ENCODE measurements at places on chromosomes 12 and 14.

DNA sequence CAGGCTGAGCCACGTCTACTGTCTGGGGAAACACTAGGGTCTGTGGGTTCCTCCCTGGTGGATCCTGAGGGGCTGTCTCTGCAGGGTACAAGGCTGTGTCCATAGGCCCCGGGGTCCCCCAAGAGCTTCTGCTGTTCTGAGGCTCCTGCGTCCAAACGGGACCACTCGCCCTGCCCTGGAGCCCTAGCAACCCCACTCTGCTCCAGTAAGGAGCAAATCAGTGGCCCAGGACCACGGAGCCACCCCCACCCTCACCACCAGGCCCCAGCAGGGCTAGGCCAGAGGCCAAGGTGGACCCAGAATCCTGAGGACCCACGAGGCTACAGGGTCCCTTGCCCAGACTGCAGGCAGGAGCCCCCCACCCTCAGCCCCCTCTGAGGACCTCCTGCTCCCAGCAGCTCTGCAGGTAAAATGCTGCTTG is 75.1 kb upstream of the GALNT9 start:
- no peak for DNase-seq

GRCh38 chr12:107254258-107254856 is 161.0 kb upstream of the CRY1 start:
- no peak for DNase-seq

GRCh38 chr14:42391146-42391834 is 784.6 kb downstream of the LRFN5 start:
- no peak for DNase-seq

- no peak for DNase-seq
Observed at GRCh38 chr12:76006028-76006925, 25.3 kb downstream of the PHLDA1 start.

- DNase-seq, result no peak
Observed at GRCh38 chr14:99983251-99984015, 81.8 kb upstream of the EVL start.

GRCh38 chr14:89349171-89350008 is 67.6 kb downstream of the FOXN3 start:
- peak; percentile 82 for DNase-seq

DNA sequence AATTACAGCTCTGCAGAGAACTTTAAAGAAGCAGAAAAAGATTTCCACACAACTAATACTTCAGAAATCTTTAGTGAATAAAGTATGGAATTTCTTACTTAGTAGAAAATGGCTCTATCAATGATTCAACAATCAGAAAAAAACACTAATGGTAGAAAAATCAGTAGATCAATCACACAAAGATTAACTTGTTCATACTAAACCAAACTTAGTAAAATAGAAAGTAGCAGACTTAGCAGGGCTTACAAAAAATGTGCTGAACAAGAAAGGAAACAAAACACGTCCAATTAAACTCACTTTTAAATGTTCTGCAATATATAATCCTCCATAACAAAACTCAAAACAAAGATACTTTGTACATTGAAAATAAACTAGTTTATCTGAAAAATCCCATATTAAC is 38.9 kb downstream of the CEP128 start:
- DNase-seq, result no peak

- no peak for DNase-seq
Observed at GRCh38 chr12:51229116-51229809, 9.4 kb upstream of the DAZAP2 start.

GRCh38 chr12:53102883-53103807 is at the start of gene SOAT2:
Gene SOAT2 (plus strand): TSS chr12:53103486. CDS start chr12:53103578, 92 bp downstream.
- DNase-seq, result no peak

DNA sequence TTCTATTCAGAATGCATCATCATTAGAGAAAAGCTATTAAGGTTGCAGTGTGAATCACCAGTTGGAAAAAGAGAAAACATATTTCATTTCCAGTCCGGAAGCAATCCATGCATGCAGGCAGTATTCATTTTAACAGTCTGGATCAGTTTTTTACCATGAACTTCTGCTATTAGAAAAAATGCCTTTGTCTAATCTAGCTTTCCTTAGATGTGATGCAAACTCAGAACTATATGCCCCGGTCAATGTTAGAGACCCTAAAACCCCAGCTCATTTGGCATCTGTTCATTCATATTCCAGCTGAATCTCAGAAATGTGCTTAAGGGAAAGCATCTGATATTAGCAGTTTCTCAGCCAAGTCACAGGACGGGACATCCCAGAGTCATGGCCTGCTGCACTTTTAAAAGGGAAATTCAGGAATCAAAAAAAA is 8.5 kb downstream of the IRAK3 start:
- no peak for DNase-seq

GRCh38 chr12:111767362-111768158 is 827 bp downstream of the ALDH2 start:
- no peak for DNase-seq

GRCh38 chr12:51326698-51327439 is 2.9 kb upstream of the BIN2 start:
- DNase-seq, result no peak

- no peak for DNase-seq
Observed at GRCh38 chr14:50932156-50932555, 12.1 kb downstream of the PYGL start.

DNA sequence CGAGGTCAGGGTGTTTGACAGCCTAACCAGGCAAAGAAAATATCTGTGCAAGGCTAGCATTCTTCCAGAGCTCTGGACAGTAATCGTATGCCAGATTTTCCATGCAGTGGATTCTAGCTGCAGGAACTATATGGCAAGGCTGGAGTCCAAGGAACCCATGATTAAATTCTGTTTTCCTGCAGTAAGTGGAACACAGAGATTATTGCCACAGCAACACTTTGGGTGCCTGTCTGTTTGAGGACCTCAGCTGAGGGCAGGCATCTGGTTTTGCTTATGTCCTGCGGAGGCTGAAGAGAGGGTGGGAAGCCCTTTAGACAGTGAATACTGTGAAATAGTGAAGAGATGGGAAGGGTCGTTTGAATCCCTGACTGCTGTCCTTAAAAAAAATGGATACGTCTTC is 104.4 kb downstream of the DAD1 start:
- no peak for DNase-seq

GRCh38 chr12:69388371-69388770 is 28.8 kb downstream of the YEATS4 start:
- no peak for DNase-seq

- DNase-seq, result no peak
Observed at GRCh38 chr12:76899522-76899921, 20.7 kb upstream of the CSRP2 start.

DNA sequence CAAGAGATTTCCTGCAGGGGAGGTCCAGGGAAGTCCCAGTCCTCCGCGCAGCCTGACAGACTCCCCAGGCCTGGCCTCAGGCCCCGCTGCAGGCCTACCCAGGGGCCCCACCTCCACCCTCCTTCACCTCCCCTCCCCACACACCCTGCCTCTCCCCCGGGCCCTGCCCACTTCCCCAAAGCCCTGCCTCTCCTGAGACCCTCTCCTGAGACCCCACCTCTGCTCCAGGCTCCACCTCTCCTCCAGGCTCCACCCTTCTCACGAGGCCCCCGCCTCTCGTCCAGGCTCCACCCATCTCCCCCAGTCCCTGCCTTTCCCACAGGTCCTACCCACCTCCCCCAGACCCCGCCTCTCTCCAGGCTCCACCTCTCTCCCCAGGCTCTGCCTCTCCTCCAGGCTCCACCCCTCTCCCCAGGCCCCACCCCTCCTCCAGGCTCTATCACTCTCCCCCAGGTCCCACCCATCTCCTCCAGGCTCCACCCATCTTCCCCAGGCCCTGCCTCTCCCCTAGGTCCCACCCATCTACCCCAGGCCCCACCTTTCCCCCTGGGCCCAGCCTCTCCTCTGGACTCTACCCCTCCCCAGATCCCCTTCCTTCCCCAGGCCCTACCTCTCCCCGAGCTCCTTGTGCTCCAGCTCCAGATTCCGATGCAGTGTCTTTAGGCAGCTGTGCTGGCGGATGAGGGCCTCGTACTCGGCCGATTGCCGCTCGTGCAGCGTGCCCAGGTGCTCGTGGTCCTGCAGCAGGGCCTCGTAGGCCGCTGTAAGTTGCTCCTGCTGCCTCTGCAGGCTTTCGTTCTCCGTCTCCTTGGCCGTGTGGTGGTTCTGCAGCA is 58.8 kb upstream of the GPR68 start:
- no peak for DNase-seq

GRCh38 chr12:19404242-19404880 is 34.9 kb upstream of the AEBP2 start:
- DNase-seq, result no peak

GRCh38 chr12:64192644-64193444 is 29.3 kb downstream of the KICS2 start:
- DNase-seq, result no peak

GRCh38 chr14:71728386-71728785 is 203.8 kb upstream of the RGS6 start:
- no peak for DNase-seq

DNA sequence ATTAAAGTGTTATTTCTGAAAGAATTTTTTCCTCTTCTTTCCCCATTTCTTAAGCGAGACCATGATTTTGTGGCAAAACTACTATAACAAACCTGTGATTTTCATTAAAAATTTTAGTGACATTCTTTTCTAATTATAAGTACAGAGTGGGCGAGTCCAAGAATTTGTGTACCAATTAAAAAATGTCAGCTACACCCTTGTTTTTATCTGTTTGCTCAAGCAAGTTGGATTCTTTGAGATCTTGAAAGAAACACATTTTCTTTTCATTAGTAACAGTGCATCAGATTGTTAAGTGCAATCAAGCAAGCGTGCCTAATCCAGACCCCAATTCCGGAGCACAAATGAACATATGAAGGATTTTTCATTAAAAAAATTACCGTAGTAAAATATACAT is 338.8 kb upstream of the DDHD1 start:
- DNase-seq, result no peak

DNA sequence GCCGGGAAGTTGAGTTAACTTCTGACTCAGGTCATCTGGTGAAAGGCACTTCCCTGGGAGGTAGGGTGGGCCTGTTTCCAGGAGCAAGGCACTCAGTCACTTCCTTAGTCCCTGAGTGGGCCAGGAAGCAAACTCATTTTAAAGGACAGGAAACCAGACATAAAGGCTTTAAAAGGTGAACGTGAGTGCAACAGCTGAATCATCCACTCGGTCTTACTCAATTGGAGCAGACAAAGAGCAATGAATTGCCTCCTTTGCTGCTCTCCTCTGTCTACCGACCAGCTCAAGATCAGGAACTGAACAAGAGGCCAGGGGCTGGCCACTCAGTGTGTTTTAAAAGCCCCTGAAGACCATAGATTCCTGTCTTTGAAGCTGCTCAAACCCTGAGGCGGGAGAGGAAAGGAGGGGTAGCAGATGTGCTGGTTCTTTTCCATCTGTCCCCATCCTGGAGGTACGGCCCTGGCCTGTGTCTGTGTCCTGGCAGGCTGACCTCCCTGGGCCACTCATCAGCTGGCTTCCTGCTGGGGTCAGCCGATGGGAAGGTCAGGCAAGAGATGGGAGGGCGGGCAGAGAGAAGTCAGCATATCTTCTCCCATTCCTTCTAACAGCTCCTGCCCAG is 148.9 kb downstream of the PPM1H start:
- no peak for DNase-seq

DNA sequence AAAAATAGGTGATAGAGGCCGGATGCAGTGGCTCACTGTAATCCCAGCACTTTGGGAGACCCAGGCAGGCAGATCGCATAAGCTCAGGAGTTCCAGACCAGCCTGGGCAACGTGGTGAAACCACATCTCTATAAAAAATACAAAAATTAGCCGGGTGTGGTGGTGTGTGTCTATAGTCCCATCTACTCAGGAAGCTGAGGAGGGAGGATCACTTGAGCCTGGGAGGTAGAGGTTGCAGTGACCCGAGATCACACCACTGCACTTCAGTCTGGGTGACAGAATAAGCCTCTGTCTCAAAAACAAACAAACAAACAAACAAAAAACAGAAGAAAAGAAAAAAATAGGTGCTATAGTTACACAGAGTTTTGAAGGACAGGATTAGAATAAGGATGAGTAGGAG is 142.1 kb downstream of the SAMD4A start:
- DNase-seq, result no peak

DNA sequence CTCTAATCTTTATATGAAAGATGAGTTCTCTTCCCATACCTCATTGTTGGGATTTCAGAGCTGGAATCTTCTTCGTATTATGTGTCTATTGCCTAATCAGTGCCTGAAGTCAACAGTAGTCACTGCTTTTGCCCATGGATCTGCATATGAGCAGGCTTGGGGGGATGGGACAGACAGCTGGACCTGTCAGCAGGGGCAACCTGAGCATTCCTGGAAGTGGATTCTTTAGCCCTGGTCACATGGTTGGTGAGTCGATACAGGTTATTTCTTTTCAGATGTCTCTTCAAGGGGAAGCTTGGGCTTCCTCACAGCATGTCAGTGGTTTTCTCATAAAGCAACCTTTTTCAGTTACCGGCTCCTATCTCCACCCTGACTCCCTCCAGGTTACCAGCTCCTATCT is 97.3 kb upstream of the RBM19 start:
- DNase-seq, result no peak

- DNase-seq, result no peak
Observed at GRCh38 chr12:69417231-69417630, 53.0 kb upstream of the FRS2 start.

DNA sequence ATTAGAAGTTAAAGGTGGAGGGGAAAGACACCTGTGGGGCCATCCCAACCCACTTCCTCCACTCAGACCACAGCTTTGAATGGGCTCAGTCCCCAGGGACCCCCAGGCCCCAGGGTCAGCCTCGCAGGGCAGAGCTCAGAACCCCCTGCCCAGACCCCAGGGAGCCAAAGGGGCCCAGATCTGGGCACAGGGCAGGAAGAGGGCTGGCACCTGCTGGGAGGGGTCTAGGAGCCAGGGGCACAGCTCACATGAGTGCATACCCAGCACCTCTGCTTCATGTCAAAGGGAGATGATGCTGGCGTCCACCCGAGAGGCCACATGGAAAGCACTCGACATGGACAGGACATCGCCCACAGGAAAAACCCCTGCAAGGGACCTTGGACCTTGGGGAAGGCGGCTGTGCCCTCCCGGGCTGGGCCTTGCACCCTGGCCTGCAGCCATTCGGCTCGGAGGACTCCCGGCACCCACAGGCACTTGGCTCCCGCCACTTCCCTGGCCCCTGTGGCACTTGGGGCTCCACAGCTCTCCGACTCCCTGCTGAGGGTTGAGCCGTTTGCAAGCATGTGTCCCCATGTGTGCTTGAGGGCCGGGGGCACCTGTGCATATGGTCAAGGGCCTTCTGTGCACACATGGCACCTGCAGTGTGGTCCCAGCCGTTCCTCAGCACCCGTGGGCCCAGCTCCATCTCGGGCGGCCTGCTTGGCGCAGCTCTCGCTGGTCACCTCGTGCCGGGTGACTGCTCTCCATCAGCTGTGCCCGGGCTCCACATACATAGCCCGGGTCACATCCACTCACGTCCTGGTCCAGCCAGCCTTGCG is 7.8 kb upstream of the AMN start:
- no peak for DNase-seq

DNA sequence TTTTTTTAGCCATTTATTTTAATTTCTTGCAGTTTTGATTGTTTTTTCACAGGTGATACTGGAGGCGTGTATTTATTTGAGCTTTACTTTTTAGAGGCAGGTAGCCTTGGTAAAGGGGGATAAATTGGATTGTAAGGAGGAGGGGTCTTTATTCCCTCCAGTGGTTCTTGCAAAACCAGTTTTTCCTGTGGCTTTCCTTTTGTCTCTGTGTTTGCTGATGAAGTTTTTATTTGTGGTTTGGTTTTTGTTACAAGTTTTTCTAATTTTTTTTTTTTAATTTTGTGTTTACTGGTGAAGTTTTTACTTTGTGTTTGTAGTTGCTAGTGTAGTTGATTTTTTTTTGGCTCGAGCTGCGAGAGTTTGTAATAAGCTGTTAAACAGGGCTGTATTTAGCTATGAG is 278.5 kb downstream of the PRKD1 start:
- no peak for DNase-seq
